Kidney epithelial cell (primary cell): ENCODE measurements at places on chromosomes 4 and X. TPM values are rescaled to one million over a fixed set of nuclear protein-coding genes. Genes with fewer than 3 reads are reported as not detected.

DNA sequence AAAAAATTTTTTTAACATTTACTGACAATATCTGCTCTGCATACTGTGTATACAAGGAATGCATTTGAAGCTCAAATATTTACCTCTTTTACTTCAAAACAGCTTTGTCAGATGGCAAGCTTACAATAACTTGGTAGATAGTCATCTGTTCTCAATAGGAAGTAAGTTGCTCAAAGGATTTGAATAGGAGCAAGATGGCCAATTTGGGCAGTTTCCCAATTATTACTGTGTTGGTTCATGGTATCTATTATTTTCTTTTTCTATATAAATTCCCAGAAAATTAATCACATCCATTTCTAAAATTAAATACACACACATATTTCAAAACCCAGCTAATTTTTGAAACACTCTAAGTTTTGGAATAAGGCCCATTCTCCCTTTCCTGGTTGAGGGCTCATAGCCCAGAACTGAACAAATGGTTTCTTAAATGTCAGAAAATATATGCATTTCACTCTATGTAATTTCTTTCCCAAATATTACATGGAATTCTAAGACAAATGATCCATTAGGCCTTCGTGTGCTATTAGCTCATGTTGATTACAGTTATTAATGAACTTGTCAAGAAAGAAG, 60.2 kb upstream of the BLTP1 start:
- DNase-seq, result no peak

The STIM2 gene
- 12.0 and 15.3 TPM in 2 replicates for total RNA-seq

DNA sequence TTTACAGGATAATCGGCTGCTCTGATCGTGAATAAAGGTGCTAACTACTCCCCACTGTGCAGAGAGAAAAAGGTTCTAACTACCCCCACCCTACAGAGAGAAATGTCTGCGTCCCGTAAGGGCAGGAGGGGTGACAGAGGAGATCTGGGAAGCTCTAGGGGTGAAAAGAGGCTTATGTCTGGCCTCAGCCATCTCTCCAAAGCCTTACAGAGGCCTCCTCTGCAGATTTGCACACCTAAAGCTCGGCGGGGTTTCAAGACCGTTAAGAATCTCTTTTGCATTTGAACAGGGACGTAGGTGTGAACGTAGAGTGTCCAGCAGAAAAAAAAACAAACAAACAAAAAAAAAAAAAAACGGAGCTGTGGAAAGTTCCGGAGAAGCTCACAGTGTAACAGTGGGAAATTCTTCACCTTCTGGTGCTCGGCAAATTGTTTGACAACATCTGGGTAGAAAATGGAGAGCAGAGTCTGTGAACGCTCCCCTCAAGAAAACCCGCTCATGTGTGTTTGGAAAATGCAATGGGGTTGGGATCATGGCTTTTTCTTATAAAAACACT, 161.0 kb downstream of the SHOX start:
- DNase-seq, result no peak

The CBLL2 gene
- not detected in 2 replicates for total RNA-seq

GRCh38 chr4:79871961-79872360, 201.1 kb downstream of the ANTXR2 start:
- no peak for DNase-seq

DNA sequence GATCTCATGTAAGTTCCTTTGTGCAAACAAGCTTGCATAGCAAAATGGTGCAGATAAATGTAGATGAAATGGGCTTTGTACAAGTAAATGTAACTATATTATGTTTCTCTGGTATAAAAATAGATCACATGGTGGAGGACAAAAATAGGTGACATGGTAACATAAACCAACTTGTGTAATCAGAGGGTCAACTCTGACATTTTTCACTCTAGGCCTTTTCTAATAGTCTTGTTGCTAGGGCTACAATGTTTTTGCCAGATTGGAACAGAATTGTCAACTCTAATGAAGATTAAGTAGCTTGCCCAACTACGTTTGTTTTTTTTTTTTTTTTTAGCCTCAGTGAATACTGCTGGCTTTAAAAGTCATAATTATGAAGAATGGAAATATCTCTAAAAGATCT, 11.5 kb downstream of the MAD2L1 start:
- DNase-seq, result no peak
